H4 (cell line): ENCODE measurements at places on chromosomes 4 and X.

GRCh38 chr4:142110136-142110535 is 473.8 kb downstream of the IL15 start:
- no peak for DNase-seq

- DNase-seq: no peak
Observed at GRCh38 chr4:52961666-52962412, 99.7 kb downstream of the RASL11B start.

DNA sequence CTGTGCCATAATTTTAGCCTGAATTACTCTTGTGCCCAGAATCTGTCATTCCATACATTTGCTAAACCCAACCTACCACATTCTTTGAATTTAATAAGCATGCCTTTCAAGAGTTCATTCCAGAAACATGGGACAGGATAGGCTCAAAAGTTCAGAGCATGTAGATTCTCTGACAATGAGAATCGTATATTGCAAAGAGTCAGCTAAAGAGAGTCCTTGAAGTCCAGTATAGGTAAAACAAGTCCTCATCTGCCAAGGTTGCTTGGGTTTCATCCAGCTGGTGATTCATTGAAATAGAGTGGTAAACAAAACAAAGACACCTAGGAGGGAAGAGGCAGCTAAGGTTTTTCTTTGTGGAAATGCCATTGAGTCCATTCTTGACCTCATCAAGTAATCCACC is 249.3 kb upstream of the DIPK2B start:
- no peak for DNase-seq

DNA sequence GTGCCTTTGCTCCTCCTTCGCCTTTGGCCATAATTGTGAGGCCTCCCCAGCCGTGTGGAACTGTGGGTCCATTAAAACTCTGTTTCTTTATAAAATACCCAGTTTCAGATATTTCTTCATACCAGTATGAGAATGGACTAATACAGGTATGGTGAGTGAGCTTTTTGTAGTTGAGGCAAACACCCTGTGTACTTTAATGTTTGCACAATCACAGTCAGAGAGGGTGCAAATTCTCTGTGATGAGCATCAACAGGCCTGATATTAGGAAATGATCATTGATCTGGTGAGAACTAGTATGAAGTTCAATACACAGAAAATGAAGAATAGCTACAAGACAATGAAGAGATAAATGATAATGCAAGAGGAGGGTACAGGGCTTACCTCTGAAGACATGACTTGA is 744.6 kb downstream of the RPA4 start:
- no peak for DNase-seq

- DNase-seq: no peak
Observed at GRCh38 chr4:121738780-121739535, 26.0 kb downstream of the SMIM43 start.

- no peak for DNase-seq
Observed at GRCh38 chr4:72888331-72888730, 181.2 kb downstream of the COX18 start.

GRCh38 chr4:36310216-36310615 is 28.8 kb downstream of the DTHD1 start:
- no peak for DNase-seq

DNA sequence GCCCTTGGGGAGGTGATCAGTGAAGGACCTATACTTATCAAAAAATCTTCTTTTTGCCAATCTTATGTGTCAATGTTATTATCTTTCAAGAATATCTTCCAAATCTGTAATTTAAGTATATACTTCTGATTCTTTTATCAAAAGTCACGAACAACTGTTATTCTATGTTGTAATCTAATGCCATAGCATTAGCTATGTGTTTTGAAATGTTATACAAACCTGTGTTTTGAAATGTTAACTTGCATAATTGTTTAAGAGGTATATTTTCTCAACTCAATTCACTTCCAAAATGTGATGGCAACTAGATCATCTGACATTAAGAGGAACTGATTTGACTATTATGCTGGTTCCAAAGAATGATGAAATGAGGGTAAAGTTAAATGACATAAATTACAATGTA is 113.5 kb downstream of the NDST4 start:
- DNase-seq: no peak

- DNase-seq: no peak
Observed at GRCh38 chrX:471281-471680, 84.6 kb upstream of the PPP2R3B start.

GRCh38 chr4:8588196-8588470 is 4.4 kb upstream of the CPZ start:
- DNase-seq: no peak

GRCh38 chr4:107629318-107629717 is 90.7 kb downstream of the PAPSS1 start:
- DNase-seq: no peak

- no peak for DNase-seq
Observed at GRCh38 chrX:69207216-69207615, 42.0 kb upstream of the PJA1 start.

GRCh38 chr4:76589402-76589801 is 154.4 kb downstream of the SHROOM3 start:
- peak; percentile 31 for DNase-seq

GRCh38 chrX:15151267-15152186 is 118.4 kb downstream of the ASB9 start:
- no peak for DNase-seq

- no peak for DNase-seq
Observed at GRCh38 chrX:8741981-8742380, 10.0 kb upstream of the ANOS1 start.

GRCh38 chrX:123976706-123977316 is 15.3 kb downstream of the STAG2 start:
- DNase-seq: no peak

DNA sequence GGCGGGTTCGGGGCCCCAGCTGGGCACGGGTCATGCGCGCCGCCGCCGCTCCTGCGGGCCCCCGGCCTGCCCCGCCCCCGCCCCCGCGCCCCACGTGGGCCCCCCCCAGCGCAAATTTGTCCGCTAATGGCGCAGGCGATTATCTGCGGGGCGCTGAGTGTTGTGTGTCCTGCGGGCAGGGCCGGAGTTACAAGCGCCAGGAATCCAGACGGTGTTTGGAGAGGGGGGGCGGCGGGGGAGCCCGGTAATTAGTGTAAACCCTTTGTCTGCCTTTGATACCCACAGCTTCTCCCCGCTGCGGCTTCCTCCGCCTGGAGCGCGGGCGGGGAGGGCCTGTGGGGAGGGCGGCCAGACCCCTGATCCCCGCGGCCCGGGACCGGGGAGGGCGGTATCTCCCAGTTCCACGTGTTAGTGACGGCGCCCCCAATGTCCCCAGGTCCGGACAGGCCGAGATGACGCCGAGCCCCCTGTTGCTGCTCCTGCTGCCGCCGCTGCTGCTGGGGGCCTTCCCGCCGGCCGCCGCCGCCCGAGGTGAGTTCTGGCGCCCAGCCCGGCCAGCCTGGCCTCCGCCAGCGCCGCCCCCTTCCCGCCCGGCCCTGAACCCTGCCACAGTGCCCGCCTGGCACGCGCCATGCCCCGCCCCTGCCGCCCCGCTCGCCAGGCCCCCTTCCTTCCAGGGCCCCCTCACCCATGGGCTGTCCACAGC is 761 bp downstream of the FGFRL1 start:
- DNase-seq: peak; percentile 82

- DNase-seq: no peak
Observed at GRCh38 chr4:15935504-15936402, 2.8 kb downstream of the FGFBP1 start.

- DNase-seq: no peak
Observed at GRCh38 chrX:131072871-131073571, 14.9 kb downstream of the ARHGAP36 start.

DNA sequence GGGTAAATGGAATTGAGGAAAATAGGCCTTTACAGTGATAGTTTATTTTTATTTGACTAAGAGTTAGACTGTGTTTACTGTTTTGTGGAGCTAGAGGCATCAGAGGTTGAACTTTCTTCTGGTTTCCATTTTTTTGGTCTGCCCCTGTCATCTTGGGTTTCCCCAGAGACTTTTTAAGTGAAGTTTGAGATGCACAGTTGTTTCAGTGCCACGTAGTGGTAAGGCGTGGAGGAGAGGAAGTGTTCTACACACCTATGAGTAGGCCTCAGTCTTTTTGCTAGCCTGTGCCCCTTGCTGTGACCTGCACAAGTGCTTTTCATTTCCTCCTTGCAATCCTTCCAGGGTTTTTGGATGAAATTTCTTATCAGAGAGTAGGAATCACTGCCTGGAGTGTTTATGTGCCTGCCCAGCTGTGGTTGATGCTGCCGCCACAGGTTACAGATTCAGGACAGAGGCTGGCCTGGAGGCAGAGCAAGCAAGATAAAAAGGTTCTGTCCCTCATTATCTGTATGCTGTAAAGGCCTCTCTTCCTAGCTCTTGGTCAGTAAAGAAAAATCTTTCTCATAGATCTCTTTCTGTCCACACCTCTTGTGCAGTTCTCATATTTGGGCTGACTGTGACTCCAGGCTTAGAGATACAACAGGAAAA is 12.5 kb upstream of the HSFX4 start:
- no peak for DNase-seq

GRCh38 chr4:183903021-183903760 is 1.9 kb upstream of the STOX2 start:
- DNase-seq: no peak

GRCh38 chr4:77745792-77746191 is 73.4 kb downstream of the CNOT6L start:
- DNase-seq: no peak

DNA sequence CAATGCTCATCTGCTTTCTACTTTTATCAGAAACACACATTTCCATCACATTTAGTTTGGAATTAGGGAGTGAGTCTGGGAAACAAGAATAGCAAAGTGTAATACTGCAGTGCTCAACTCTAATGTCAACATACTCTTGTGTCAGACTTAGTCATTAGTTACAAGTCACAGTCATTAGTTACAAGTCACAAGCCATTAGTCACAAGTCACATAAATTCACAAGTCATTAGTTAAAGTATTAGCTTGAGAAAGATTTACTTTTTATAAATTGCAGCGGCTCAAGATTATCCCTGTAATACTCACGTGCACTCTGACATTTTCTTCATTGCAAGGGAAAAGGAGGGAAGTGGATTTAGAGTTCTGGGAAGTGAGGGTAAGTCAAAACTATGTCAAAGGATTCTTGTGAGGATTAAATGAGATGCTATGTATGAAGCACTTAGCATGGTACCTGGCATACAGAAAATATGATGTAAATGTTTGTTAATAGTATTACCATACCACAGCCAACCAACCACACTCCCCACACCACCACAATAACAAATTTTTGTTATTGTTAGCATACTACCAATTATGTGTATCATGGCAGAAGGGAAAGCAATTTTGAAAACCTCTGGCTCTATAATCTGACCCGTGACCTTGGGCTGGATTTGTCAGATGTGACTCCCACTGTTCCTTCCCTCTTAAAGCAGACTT is 116.6 kb downstream of the ARHGAP24 start:
- no peak for DNase-seq

DNA sequence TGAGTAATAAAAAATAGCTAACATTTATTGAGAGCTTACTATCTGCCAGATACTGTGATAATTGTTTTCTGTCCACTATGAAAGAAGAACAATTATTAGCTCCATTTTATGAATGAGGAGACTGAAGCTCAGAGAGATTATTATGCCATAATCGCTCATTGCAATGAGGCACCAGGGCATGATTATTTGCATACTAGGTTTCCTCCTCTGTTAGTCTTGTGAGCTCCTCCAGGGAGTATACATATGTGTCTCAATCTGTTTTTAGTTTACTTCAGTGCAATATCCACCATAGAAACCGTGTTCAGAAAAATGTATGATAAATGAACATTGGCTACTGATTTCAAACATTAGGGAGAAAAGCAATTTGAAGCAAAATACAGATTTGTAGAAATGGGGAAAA is 139.4 kb upstream of the OTUD4 start:
- DNase-seq: no peak

- no peak for DNase-seq
Observed at GRCh38 chr4:56220261-56220660, 167.0 kb downstream of the AASDH start.

DNA sequence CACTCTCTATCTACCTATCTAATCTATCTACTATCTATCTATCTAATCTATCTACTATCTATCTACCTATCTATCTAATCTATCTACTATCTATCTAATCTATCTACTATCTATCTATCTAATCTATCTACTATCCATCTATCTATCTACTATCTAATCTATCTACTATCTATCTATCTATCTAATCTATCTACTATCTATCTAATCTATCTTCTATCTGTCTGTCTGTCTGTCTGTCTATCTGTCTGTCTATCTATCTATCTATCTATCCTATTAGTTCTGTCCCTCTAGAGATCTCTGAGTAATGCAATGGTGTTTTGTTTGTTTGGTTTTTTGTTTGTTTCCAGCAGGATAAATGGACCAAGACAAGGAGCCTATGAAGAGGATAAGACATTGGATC is 9.4 kb upstream of the ASMTL start:
- no peak for DNase-seq

DNA sequence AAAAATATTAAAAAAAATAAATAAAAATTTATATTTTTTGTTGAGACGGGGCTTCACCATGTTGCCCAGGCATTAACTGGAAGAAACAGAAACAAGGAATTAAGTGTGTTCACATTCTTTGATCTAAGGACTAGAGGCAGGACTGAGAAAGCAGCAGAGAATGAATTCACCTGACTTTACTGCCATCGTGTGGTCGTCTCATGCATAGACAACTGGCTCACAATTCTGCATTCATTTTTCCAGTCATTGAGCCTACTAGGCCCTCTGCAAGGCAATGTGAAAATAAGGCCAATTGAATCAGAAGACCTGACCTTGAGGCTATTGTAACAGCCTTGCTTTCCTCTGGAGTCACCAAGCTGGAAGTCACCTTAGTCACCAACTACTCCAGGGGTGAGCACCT is 37.4 kb downstream of the LHFPL1 start:
- DNase-seq: peak; percentile 46

GRCh38 chr4:117093571-117093970 is 8.2 kb upstream of the TRAM1L1 start:
- DNase-seq: no peak

DNA sequence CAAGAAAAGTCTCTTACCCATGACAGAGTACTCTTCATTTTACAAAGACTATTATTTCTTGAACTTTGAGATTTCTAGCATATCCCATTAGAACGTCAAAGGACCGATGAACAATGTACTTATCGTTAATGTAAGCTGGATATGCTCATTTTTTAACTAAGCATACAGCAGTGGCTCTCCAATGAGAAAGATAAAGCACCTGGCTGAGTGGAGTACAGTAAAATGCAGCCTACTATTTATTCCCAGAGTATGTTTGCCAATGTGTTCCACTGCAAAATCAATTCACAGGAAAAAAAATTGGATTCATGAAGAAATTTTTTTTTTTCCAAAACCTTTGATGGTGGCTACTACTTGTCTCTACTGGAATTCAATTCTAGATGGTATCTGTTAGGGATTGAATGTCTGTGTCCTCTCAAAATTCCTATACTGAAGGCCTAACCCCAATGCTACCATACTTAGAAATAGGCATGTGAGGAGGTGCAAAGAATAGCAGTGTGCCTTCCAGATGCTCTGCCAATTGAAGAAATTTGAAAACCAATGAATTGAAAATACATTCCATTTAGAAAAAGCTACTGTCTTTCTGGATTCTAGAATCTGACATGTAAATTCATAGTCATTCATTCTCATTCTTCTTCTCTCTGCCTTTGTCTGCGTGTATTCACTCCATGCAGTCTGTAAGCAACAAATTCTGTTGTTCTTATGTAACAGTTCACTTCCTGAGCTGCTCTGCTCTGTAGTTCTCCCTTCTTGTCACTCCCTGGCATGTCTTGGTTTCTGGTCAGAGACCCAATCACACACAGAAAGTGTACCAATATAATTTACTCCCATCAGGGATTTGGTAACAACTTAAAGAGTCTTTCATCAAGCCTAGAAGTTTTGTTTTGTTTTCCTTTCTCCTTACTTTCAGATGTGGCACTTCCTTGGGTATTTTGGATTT is 61.4 kb downstream of the PAPSS1 start:
- no peak for DNase-seq

- DNase-seq: no peak
Observed at GRCh38 chr4:185202984-185203485, 765 bp downstream of the CFAP97 start.
